ENCODE measurements at places on chromosomes 13 and 19. TPM values are rescaled to one million over a fixed set of nuclear protein-coding genes. Genes with fewer than 3 reads are reported as not detected.
A peak's percentile ranks its signal among the peaks of the same experiment; 100 is the strongest.

Gene ZNF540
- not detected for total RNA-seq

Gene SOX1
- 3.4 TPM for total RNA-seq

Gene DLEU7
- total RNA-seq = not detected

Gene UPF3A
- total RNA-seq = 14.0 TPM

DNA sequence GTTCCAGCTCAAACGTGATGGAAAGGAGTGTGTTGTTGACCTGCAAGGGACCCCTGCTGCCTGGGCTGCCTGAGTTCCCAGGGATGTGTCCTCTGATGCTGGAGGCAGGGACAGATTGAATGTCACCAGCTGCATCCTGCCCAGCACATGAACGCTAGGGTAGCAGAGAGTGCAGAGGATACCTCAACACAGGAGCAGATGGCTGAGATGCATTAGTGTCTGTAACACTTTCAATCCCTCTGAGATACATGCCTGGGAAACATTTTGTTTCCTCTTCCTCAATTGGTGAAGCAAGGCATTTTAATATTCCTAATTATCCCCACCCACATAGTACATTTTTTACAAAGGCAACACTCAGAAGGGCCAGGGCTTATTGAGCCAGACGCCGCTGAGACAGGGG lies 106.4 kb upstream of the UBL3 start:
- no peak for DNase-seq

DNA sequence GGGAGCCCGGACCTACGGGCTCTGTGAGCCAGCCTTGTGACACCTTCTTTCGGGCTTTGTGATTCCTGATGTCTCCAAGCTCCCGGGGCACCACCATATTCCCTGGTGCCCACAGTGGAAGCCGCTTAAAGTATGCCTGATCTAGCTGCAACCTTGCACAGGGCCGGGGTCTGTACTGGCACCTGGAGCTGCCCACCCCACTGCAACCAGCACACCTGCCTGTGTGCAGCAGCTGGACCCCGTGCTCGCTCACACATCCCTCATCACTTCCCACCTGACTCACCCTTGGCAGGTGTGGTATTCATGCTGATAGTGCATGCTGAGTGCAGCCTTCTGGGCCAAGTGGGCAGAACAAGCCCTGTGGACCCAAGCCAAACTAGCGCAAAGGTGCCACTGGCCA lies 1981.1 kb upstream of the PCDH20 start:
- no peak for DNase-seq

- peak; percentile 57 for DNase-seq
Measured at GRCh38 chr13:99809926-99810325, 161.6 kb downstream of the ZIC5 start.

GRCh38 chr13:40486518-40487163 lies 179.8 kb downstream of the FOXO1 start:
- DNase-seq = no peak

DNA sequence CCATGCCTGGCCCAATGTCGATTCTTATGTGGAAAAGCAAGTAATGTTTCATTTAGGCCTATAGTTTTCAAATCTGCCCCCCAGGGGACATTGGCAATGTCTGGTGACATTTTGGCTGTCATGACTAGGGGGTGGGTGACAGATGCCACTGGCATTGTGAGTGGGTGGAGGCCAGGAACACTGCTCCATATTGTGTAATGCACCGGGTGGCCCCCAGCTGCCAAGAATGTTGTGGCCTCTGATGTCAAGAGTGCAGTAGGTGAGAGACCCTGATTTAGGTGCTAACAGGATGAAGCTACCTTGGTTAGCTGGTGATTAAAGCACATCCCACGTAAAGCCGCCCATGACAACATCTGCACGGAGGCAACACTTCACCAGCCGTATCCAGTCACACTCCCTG lies 10.8 kb downstream of the C19orf44 start:
- DNase-seq = no peak
